ENCODE measurements at places on chromosomes 7 and 10. TPM values are rescaled to one million over a fixed set of nuclear protein-coding genes. Genes with fewer than 3 reads are reported as not detected.

Gene CYP2E1
- 0.37 TPM for total RNA-seq

- no peak for DNase-seq
Observed at GRCh38 chr10:112797197-112797596, 152.8 kb upstream of the TCF7L2 start.

DNA sequence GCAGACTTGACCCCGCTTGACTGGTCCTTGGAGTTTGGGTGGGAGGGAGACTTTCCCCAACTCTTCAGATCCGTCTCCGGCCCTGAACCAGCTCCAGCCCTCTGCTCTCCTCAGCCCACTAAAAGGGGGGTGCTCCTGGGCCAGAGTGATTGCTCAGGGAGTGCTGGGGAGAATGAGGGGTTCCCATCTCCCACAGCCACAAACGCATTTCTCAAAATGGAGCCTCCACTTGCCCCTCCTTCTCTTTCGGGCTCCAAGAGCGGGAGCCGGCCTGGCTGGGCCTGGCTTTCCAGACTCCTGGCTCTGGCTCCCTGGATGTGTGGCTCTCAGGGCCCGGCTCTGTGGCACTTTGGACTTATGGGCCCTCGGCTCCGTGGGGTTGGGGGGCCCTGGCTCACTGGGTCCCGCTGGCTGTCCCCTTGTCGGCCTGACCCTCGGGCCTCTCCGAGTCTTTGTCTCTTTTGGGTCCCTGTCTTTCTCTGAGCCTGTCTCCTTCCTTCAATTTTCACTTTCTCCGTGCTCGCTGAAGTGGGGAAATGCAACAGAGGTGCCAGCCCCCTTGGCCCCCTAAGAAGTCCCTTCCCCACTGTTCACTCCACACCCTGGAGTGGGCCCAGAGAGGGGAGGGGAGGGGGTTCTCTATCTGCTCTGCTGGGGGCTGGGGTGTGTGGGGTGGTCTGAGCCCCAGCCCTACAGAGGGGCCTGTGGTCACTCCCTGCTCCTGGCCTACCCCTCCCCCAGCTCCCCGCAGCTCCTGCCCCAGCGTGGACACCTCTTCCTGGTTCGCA lies 713 bp downstream of the LZTS2 start:
- peak; percentile 62 for DNase-seq

- no peak for DNase-seq
Observed at GRCh38 chr7:73353243-73353642, 25.3 kb downstream of the FKBP6 start.

- DNase-seq = no peak
Observed at GRCh38 chr10:22854935-22855421, 72.9 kb upstream of the ARMC3 start.

DNA sequence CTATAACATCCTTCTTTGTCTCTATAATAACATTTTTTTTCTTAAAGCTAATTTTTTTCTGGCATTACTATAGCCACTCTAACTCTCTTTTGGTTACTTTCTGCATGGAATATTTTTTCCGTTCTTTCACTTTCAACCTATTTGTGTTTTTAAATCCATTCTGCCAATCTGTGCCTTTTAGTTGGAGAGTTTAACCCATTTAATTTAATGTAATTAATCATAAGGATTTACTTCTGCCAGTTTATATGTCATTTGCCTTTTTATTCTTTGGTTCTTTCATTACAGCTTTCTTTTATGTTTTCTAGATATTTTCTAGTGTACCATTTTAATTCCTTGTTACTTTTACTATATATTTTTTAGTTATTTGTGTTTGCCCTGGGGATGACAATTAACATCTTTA lies 78.6 kb downstream of the TMEM270 start:
- no peak for DNase-seq

GRCh38 chr7:71912476-71912875 lies 499.7 kb downstream of the CALN1 start:
- DNase-seq = no peak
